ENCODE measurements at places on chromosomes 4 and X. TPM values are rescaled to one million over a fixed set of nuclear protein-coding genes. Genes with fewer than 3 reads are reported as not detected.

- DNase-seq = no peak
- no peak overlapping the region for H3K4me3 ChIP-seq
- no peaks in the 10 kb centered on the region for H3K36me3 ChIP-seq
- H3K27ac ChIP-seq = no peak overlapping the region
- no peaks in the 10 kb centered on the region for H3K4me1 ChIP-seq
Measured at GRCh38 chrX:129347291-129347690, 176.0 kb downstream of the SMARCA1 start.

The MAGIX gene
- 13.9 TPM for total RNA-seq

The CCKAR gene
- not detected for total RNA-seq

GRCh38 chr4:72991873-72992272 is 77.6 kb downstream of the COX18 start:
- no peak overlapping the region for H3K27ac ChIP-seq
- no peaks in the 10 kb centered on the region for H3K4me1 ChIP-seq
- no peak overlapping the region for H3K4me3 ChIP-seq
- peaks cover 16% of the 10 kb centered on the region for H3K27me3 ChIP-seq
- H3K36me3 ChIP-seq = no peaks in the 10 kb centered on the region

The TBX22 gene
- total RNA-seq = not detected

- H3K4me3 ChIP-seq = no peak overlapping the region
- peaks cover 22% of the 10 kb centered on the region for H3K36me3 ChIP-seq
- no peak overlapping the region for H3K27ac ChIP-seq
- no peak for DNase-seq
- no peaks in the 10 kb centered on the region for H3K27me3 ChIP-seq
- H3K4me1 ChIP-seq = peaks cover 8% of the 10 kb centered on the region
Measured at GRCh38 chr4:51884606-51885005, 41.7 kb downstream of the DCUN1D4 start.

- no peaks in the 10 kb centered on the region for H3K36me3 ChIP-seq
- no peak for DNase-seq
- no peak overlapping the region for H3K4me3 ChIP-seq
- H3K4me1 ChIP-seq = no peaks in the 10 kb centered on the region
- H3K27me3 ChIP-seq = peaks cover 38% of the 10 kb centered on the region
Measured at GRCh38 chr4:7320206-7320797, 114.4 kb downstream of the PSAPL1 start.

The LAGE3 gene
- total RNA-seq = 25.6 TPM

The IGSF1 gene
- total RNA-seq = not detected

DNA sequence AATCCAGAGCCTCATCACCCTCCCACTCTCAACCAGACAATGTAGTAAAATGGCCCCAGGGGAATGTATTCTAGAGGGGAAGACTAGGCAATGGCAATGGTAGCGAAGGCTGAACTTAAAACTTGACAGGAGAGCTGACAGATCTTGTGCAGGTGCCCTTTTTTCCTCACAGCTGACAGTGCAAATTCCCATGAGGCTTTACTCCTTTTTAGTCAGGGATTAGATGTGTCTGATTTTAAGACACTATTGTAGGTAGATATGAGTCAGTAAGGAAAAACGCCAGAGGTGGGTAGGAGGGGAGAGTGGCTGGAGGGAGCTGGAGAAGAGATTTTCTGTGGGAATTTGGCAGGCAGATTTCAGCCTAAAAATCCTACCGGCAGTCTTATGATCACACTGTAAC is 10.7 kb downstream of the CAPN6 start:
- H3K4me3 ChIP-seq = no peak overlapping the region
- no peak overlapping the region for H3K27ac ChIP-seq
- DNase-seq = no peak
- no peaks in the 10 kb centered on the region for H3K4me1 ChIP-seq

- peak overlapping the region; percentile 89 for H3K27ac ChIP-seq
- peaks cover 16% of the 10 kb centered on the region for H3K4me1 ChIP-seq
- peak; percentile 2 for DNase-seq
- peaks cover 39% of the 10 kb centered on the region for H3K36me3 ChIP-seq
- H3K27me3 ChIP-seq = no peaks in the 10 kb centered on the region
Measured at GRCh38 chrX:15334561-15334960, 762 bp downstream of the PIGA start.

DNA sequence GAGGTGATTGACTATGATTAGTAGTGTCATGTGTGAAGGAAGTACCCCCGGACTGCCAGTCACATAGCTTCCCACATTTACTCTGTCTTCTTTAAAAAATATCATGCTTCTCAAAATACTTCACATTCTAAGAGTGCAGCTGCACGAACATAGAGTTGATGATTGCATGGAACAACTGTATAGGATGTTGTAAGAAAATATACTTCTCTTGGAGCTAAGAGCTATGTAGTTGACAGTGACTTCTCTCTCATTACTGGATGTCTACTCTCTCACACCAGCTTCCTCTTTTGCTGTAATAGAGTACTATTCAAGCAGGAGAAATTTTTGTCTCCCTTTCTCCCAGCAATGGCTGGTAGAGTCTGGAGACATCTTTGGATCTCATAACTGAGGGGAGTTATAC is 99.4 kb upstream of the PUDP start:
- no peak overlapping the region for H3K27ac ChIP-seq
- no peak overlapping the region for H3K4me3 ChIP-seq
- no peaks in the 10 kb centered on the region for H3K36me3 ChIP-seq

DNA sequence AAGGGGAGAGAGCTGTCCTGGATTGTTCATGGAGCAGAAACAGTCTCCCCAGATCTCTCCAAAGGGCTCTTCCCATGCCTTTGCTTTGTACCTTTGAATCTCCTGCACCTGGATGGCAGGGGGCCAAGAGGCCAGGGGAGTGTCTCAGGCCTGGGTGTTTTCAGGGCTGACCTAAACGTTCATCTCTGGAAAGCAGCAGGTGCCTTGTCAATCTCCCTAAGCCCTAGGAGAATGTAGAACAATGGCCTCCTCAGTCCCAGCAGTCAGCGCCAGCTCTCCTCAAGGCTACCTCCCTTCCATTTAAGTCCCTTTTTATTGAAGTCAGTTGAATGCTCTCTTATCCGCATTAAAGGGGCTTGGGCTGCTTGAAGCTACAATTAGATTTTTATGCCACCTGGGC is 31.2 kb upstream of the NSUN7 start:
- H3K36me3 ChIP-seq = no peaks in the 10 kb centered on the region
- H3K27me3 ChIP-seq = no peaks in the 10 kb centered on the region
- H3K27ac ChIP-seq = peak overlapping the region; percentile 50
- H3K4me1 ChIP-seq = peaks cover 17% of the 10 kb centered on the region
- peak; percentile 36 for DNase-seq
- no peak overlapping the region for H3K4me3 ChIP-seq

- no peaks in the 10 kb centered on the region for H3K36me3 ChIP-seq
- H3K4me3 ChIP-seq = no peak overlapping the region
- no peaks in the 10 kb centered on the region for H3K27me3 ChIP-seq
- DNase-seq = no peak
- H3K4me1 ChIP-seq = no peaks in the 10 kb centered on the region
- H3K27ac ChIP-seq = no peak overlapping the region
Measured at GRCh38 chr4:66606908-66607307, 936.6 kb upstream of the EPHA5 start.

DNA sequence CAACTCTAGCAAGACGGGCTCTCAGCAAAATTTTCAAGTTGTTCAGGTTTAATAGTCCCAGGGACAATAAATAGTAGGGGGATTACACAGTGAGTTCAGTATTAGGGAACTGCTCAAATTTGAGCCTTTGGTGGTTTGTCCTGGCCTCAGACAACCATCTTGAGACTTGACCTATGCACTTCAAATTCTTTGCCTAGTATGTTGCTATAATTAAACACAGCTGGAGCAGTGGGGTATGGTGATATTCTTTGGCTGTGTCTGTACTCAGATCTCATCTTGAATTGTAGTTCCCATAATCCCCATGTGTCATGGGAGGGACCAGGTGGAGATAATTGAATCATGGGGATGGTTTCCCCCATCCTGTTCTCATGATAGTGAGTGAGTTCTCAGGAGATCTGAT is 43.3 kb upstream of the TEX13A start:
- no peaks in the 10 kb centered on the region for H3K4me1 ChIP-seq
- no peaks in the 10 kb centered on the region for H3K36me3 ChIP-seq
- no peak overlapping the region for H3K27ac ChIP-seq
- H3K4me3 ChIP-seq = no peak overlapping the region

The TAF7L gene
- total RNA-seq = not detected

The SLITRK4 gene
- total RNA-seq = not detected

The ETFDH gene
- 8.4 TPM for total RNA-seq

DNA sequence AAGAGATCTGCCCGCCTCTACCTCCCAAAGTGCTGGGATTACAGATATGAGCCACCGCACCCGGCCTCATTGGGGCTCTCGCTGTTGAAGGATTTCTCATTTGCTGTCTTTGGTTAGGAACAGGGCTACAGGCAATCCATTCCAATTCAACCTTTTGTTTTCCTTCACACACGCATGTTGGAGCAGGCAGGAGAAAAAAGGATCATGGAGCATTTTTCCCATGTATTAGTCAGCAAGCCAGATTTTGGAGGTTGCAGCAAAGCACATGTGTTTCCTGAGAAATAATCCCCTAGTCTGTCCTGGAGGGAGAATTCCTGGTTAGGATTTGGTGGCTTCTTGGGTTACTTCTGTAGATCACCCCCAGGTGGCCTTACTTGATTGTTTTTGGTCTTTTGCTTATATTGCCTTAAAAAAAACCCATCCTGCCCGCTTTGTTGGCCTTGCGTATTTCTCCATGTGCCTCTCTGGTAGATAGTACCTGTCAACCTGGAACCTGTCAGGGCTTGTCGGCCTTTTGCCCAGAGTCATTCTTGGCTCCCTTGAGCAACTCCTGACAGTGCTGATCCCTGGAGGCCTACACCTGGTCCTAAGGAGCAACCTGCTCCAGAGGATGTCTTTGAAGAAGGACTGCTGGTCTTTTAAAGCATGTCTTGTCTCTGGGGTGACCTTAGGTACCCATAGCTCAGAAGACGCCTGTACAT is 82.4 kb upstream of the CLCN4 start:
- no peak for DNase-seq
- H3K27me3 ChIP-seq = no peaks in the 10 kb centered on the region
- no peaks in the 10 kb centered on the region for H3K4me1 ChIP-seq
- H3K36me3 ChIP-seq = peaks cover 5% of the 10 kb centered on the region
- H3K4me3 ChIP-seq = no peak overlapping the region

The FAAH2 gene
- 10.3 TPM for total RNA-seq
